M059J (cell line): ENCODE measurements at places on chromosomes 2 and 18.

DNA sequence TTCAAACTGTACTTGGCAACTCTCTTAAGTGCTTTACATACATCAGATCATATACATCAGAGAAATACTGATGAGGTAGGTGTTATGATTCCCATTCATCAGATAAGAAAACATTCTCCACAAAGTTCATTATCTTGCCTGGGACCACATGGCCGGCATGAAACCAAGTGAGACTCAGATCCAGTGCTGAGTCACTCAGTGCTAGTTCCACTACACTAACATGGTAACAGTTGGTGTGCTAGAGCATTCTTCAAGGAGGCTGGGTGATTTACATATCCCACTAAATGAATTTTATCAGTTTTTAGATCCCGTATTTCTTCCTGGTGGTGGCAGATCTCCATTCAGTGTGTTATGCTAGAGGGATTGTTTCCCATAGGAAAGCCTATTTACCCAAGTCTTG is 772.0 kb downstream of the CNTNAP5 start:
- DNase-seq: peak; percentile 61

DNA sequence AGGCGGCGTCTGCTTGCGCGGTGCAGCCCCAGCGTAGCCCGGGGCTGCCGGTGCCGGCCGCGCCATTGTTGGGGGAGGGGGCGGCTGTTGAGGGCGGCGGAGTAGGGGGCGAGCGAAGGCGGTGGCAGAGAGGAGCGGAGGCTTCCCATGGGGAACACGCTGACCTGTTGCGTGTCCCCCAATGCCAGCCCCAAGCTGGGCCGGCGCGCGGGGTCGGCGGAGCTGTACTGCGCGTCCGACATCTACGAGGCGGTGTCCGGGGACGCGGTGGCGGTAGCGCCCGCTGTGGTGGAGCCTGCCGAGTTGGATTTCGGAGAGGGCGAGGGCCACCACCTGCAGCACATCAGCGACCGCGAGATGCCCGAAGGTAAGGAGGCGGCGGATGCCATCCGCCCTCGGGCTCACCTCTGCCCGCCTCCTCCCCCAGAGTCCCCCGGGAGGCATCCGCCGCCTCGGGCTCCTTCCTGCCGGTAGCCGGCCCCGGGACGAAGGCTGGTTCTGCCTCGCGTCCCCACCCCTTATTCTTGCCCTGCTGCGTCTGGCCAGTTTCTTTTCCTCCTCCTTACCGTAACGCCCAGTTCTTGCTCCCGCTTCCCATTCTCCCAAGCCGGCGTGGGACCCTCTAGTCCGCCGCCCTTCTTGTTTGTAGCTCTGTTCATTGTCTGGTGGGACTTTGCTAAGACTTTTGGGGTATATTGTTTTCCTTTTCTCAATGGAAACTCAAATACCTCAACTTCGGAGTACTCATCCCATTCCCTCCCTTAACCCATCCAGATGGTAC is 500 bp downstream of the CCNYL1 start:
- DNase-seq: peak; percentile 55

DNA sequence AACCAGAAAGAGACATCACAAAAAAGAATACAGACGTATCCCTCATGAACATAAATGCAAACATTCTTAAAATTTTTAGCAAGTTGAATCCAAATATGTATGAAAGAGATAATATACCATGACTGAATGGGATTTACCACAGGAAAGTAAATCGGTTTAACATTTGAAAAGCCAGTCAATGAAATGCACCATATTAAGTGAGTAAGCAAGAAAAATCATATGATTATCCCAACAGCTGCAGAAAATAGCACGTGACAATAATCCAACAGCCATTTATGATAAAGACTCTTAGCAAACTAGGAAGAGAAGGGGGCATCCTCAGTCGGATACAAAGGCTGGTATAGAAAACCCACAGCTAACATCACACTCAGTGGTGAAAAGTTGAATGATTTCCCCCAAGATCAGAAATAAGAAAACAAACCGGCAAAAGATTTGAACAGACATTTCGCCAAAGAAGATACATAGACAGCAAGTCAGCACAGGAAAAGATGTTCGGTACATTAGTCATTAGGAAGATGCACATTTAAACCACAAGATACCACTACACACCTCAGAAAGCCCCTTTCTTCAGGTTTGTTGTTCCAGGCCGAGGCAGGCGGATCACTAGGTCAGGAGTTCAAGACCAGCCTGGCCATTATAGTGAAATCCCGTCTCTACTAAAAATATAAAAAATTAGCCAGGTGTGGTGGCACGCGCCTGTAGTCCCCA is 144.3 kb downstream of the INHBB start:
- no peak for DNase-seq

DNA sequence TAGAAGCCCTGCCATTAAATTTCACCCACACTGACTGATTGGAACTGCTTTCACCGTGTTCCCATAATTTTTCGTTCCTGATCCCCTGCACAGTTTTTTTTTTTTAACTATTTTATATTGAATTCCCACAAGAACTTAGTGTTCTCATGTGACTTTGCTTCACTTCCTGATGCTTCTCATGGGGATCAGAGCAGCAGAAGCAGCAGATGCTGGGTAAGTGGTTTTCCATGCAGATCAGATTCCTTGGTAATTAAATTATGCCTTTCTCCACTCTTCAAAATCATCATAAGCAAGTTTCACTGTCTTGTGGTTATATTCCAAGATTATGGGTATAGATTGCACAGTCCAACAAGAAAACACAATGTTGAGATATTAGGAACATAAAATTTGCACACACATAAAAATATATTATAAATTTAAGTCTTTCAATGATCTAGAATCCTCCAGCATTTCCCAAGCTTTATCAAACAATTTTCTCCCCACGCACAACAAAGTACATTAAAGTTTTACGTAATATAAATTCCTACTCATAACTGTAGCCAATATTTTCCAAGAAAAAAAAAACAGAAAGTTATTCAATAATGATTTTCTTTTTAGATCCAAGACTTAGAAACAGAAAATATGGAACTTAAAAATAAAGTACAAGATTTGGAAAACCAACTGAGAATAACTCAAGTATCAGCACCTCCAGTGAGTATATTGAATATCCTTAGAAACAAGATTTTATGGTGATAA is 277.9 kb downstream of the GULP1 start:
- no peak for DNase-seq
